ENCODE measurements at places on chromosomes 3 and 15.

DNA sequence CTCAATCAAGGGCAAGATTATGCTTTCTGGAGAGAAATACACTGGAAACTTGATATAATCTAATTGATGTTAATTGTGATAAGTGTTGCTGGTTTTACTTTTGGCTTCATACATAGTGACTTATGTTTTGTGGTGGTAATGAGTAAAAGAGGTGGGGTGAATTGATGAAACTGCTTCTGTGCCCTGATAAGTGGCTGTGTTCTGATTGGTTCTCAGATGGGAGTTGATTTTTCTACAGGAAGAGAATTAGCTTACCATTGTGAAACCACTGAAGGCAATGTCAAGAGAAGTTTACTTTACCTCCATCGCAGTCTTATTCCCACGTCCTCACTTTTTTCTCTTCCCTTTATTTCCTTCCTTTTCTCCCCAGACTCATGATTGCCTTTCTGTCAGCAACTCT, 23.8 kb downstream of the TMEM45A start:
- no peak for DNase-seq

GRCh38 chr15:45884289-45884688, 249.5 kb downstream of the SQOR start:
- no peak for DNase-seq

DNA sequence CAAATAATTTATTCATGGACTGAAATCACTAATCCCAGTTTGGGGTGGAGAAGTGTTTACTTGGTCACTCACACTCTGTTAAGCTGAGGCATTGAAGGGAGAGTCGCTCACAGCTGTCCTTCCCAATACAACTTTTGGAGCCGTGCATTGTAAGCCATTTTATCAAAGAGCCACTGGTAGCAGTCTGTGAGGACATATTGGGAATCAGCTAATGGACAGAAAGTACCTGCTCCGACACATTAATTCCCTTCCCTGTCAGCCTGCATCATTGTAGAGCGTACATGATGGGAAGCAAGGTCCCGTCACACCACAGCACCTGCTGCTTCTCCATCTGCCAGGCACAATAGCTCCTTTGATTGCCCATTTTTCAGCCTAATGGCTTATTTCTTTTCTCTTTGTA, 643.2 kb downstream of the SQOR start:
- DNase-seq, result no peak

- DNase-seq, result peak; percentile 18
Measured at GRCh38 chr15:65028338-65028737, 1.1 kb downstream of the MTFMT start.

DNA sequence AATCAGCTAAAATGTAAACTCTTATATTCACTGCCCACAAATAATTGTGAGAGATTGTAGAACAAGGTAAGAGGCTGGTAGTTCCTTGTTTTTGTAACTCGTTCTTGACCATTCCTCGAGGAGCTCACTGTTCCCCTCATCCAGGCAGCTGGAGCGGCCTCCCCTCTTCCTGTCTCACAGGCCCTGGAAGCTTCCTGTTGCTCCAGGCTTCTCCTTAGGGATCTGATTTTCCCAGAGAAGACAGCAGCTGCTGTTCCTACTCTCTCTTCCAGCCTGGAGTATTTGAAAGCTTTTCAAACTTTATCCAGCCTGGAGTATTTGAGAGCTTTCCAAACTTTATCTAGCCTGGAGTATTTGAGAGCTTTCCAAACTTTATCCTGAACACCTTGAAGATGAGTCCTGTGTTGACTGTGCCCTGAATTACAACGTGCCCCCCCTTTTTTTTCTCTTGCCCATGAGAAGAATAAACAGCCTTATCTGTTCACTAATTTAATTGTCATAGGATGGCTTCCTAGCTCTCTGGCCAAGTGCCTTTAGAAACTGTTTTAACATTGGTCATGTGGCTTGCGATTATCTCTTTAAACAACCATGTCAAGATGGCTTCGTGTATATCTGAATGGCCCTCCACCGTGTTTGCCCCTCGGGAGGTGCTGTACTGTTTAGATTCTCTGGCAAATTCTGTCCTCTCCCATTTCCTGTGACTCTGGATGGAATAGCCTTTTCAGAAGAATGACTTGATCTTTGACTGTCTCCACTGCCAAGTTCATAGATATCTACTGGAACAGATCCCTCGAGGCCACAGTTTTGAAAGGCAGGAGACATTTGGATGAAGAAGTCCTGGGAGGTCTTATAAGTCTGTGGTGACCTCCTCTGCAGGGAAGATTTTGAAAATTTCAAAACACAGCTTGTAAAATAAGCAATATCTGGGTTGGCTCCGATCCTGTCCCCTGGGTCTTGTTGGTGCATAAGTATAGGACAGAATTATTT, 4.8 kb downstream of the ADAMTSL3 start:
- no peak for DNase-seq

DNA sequence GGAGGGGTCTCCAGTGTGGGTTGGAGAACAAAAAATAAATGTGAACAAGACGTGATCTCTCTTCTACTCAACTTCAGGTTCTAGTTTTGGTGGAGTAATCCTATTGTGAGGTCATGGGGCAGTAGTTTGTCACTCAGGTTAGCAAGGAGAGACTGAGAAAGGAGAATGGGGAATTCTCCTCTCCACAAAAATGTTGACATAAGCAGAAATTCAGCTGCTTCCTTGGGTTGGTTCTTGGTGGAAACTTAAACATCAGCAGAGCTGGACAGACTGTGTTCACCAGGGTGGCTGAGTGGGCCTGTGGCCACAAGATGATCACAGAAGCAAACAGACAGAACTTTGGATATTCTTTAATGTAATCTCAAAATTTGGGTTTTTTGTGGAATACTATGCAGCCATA, 78.7 kb downstream of the EPHB1 start:
- DNase-seq, result no peak

- no peak for DNase-seq
Measured at GRCh38 chr15:60009124-60009960, 5.2 kb downstream of the FOXB1 start.

- DNase-seq, result peak; percentile 60
Measured at GRCh38 chr3:114624571-114625181, 330.8 kb downstream of the TIGIT start.

DNA sequence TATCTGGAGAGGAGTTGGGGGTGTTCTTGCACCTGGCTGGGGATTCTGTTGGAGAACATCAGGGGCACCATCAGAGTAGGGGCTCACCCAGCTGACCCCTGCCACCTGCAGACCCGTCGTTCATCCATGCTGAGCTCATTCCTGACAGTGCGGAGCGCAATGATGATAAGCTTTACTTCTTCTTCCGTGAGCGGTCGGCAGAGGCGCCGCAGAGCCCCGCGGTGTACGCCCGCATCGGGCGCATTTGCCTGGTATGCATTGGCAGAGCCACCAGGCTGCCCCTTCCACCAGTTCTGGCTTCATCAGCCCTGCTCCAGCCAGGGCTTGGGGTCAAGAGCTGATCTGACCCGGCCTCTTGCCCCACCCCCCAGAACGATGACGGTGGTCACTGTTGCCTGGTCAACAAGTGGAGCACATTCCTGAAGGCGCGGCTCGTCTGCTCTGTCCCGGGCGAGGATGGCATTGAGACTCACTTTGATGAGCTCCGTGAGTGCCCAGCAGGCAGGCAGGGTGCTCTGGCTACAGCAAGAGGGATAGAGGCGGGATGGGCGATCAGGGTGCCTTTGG, 8.8 kb upstream of the GNAT1 start:
- DNase-seq, result no peak

- no peak for DNase-seq
Measured at GRCh38 chr3:46707601-46708011, 6.4 kb downstream of the TMIE start.

GRCh38 chr15:47514200-47514652, 203.1 kb upstream of the SEMA6D start:
- no peak for DNase-seq

GRCh38 chr15:37618353-37618752, 316.1 kb upstream of the TMCO5A start:
- DNase-seq, result no peak

GRCh38 chr3:41162541-41162940, 36.8 kb upstream of the CTNNB1 start:
- no peak for DNase-seq

DNA sequence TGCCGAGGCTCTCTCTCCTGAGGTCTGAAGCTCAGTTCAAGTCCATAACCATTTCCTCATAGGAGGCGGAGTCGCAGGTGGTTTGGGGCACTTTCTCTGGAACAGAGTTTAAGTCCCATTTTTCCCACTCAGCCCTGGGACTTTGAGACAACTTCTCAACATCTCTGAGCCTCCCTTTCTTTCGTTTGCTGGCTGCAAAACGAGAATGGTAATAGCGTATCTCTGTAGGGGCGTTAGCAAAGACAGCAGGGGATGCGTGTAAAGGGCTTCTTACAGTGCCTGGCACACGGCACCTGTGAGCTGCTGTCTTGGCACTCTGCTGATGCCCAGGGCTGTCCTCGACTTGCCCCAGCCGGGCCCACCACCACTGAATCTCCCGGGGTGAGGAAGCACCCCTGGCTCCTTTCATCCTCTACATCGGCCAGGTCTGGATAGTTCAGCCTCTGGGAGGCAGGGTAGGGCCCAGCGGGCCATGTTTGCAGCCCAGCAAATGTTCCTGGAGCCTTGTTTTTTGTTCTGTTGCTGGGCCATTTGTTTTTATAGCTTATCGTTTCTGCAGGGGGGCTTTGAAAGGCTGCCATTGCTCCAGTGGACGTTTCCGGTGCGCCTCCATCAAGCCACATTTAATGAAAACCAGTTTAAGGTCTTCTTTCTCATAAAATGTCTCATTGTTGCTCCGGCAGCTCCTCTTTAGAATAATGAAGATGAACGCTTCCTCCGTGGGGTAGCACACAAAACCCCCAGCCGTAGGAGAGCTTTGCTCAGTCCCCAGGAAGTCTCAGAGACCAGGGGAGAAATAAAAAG, 60.0 kb upstream of the WNT5A start:
- no peak for DNase-seq

- DNase-seq, result no peak
Measured at GRCh38 chr15:83733206-83733605, 79.3 kb downstream of the ADAMTSL3 start.

GRCh38 chr3:21803604-21804003, 52.6 kb upstream of the ZNF385D start:
- DNase-seq, result no peak

- DNase-seq, result no peak
Measured at GRCh38 chr3:164465172-164465571, 613.1 kb downstream of the SI start.

DNA sequence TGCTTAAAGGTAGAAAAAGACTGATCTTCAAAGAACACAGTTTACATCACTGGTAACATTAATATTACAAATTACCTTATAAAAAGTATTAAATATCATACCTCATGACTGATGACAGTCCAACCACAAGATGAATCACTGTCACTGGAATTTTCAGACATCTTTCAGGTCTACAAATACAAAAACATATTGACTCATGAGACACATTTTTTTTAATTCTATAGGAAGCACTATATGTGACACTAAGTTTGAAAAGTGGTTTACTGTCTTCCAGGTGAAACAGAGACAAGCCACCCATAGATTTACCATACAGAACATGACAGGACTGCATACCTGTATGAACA, 18.9 kb downstream of the CCPG1 start:
- no peak for DNase-seq

- DNase-seq, result no peak
Measured at GRCh38 chr15:68303134-68303533, 25.6 kb downstream of the FEM1B start.

GRCh38 chr3:48405971-48406370, 23.9 kb downstream of the PLXNB1 start:
- no peak for DNase-seq

- DNase-seq, result peak; percentile 23
Measured at GRCh38 chr3:170563712-170564423, 22.0 kb downstream of the SLC7A14 start.

- peak; percentile 68 for DNase-seq
Measured at GRCh38 chr3:122091602-122092295, 36.6 kb downstream of the CD86 start.

DNA sequence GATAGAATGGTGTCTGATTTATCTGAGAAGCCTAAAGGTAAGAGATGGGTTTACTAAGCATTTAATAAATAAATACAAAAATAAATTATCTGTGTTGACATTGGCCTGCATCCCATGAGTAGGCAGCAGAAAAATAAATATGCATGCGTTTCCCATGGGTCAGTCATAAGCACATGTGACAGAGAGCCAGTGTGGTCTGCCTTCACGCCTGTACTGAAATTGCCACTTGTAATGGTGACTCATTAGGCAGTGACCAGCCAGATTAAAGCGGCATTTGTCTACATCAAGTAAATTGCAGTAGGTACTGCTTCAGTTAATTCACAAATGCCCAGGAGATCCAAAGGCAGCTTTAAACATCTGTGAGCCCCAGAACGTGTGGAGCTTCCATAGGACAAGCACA, 399.6 kb downstream of the NAALADL2 start:
- no peak for DNase-seq

GRCh38 chr3:8313560-8314267, 187.9 kb upstream of the LMCD1 start:
- no peak for DNase-seq

- DNase-seq, result no peak
Measured at GRCh38 chr3:112593258-112593657, 31.4 kb downstream of the SLC35A5 start.

GRCh38 chr3:188956839-188957489, 214.8 kb upstream of the TPRG1 start:
- peak; percentile 83 for DNase-seq

DNA sequence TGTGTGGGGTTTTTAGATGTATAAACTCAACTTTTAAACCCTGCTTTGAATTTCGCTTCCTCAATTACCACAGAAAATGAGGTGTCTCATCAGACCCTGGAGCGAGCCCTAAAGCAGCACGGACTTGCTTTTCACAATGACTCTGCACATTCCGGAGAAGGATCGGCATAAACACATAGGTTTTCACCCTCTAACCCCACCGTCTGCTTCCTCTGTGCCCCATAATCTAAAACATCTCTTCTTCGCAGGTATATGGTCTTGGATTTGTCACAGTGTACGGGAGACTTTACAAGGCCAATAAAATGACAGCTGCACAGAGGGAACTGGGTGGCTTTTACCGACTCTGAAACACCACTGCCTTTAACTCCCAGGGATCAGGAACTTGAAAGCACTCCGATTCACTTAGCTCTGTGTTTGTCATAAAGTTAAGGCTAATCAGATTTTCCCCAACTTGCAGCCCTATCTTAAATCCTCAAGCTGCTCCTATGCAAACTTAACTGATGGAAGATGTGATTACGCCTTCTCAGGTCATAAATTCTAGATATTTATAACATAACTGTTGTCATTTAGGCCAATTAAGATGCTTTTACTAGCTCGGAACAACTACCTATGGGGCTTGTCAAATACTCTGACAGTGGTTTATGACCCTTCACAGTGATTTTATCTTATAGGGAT, 133.4 kb upstream of the WNT5A start:
- DNase-seq, result peak; percentile 86
